ENCODE measurements at places on chromosomes 16 and 17.
A peak's percentile ranks its signal among the peaks of the same experiment; 100 is the strongest.

- DNase-seq = peak; percentile 61
These were observed 295.3 kb upstream of the PMFBP1 start for GRCh38 chr16:72467157-72467759.

DNA sequence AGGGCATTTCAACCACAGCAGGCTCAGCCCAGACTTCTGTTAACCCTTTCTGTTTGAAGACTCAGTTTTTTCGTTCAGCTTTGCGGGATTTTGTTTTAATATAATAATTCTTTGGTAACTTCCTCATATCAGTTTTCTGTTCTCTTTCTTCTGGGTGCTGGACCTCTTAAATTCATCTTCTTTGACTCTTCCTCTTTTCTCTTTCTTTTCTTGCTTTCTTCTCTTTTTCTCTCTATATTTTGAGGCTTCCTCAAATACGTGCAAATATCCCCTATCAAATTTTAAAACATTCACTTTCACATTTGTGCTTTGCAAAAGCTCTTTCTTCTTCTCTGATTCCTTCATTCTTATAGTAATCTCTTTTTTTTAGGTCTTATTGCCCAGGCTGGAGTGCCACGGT is 136.3 kb downstream of the HS3ST3B1 start:
- no peak for DNase-seq

- no peak for DNase-seq
These were observed 83.7 kb downstream of the CPPED1 start for GRCh38 chr16:12719972-12720371.

- no peak for DNase-seq
These were observed 59.4 kb downstream of the TMEM114 start for GRCh38 chr16:8530752-8531384.

DNA sequence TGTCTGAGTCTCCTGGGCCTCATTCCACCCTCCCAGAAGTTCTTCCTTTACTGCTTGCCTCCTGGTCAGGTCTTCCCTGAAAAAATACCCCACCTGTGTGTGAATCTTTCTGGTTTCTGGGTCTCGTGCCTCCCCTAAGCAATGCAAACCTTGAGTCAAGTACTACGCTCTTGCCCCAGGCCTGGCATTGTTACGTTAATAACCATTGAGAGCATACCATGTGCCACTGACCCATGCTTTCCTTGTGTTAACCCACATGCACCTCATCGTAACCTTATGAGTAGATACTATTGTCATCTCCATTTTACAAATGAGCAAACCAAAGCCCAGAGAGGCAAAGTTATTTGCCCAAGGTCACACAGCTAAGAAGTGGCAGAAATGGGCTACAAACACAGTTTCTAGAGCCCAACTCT is 25.4 kb upstream of the TOB1 start:
- no peak for DNase-seq

- DNase-seq = no peak
These were observed 274.1 kb downstream of the CPPED1 start for GRCh38 chr16:12529582-12529981.

DNA sequence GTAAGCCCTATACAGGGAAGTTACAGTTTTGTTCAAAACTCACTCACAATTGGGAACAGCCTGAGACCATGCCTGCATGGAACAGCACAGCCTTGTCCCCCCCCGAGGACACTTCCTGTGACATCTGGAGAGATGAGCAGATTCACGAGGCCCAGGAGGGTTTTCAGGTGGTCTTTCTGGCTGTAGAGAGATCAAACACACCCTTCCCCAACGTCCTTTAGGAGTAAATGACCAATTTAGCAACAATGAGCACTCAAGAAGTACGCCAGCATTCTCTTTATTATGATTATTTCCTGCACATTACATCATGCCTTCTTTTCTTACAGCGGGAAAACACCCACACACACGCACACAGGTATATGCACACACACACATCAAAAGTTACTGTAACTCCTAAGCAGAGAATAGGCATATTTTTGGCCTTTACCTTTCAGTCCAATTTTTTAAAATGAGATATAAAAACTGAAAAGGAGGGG is 39.0 kb downstream of the ADCY9 start:
- DNase-seq = no peak

GRCh38 chr16:58001781-58002415 is 691 bp downstream of the USB1 start:
- DNase-seq = no peak

- no peak for DNase-seq
These were observed 57.2 kb downstream of the KANSL1 start for GRCh38 chr17:46135879-46136563.

DNA sequence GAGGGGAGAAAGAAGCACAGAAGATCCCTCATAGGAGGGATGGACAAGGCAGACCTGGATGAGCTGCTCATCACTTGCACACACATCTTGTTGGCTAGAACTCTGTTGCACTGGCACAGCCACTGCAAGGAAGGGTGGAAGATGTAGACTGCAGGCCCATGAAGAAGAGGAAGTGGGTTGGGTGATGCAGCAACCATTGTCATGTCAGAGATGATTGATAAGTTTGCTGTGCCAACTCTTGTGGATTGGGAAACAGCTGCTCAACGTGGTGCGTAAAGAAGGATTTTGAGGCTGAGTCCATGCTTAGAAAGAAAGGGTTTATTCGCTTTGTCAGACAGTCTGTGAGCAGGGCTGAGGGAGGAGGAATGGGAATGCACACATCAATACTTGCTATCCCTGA is 161.4 kb upstream of the MPHOSPH6 start:
- DNase-seq = no peak

DNA sequence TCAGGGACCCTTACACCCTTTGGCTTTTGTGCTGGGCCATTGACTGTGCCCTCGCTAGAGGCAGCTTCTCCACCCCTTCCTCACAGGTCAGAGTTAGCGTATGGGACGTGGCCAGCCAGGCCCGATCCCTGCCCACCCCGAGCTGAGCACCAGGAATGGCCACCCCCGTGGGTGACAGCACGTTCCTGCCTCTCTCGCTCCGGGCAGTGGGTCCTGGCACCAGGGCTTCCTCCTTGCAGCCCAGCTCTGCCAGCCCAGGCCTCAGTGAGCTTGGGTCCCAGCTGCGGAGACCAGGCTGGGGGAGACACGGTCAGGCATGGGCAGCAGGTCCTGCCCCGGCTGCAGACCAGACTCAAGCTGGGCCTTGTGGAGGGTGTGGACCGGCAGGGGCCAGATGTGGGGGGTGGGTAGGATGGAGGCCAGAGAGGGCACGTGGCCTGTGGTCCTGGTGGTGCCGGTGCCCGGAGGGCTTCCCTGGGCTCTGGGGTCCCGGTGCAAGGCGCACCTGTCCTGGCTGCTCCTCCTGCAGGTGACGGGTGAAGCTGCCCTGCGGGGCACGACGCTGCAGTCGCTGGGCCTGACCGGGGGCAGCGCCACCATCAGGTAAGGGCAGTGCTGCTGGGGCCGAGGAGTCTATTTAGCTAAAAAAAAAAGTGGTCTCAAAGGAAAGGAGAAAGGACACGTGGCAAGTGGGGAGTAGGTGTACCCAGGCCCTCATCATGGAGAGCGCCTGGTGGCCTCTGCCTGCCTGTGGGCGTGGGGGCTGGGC is 18.2 kb downstream of the ASPSCR1 start:
- no peak for DNase-seq

GRCh38 chr16:85029981-85030401 is 2.4 kb downstream of the KIAA0513 start:
- DNase-seq = no peak

- DNase-seq = no peak
These were observed 71.9 kb upstream of the NOG start for GRCh38 chr17:56521414-56522141.

- DNase-seq = no peak
These were observed 19.8 kb downstream of the MYO19 start for GRCh38 chr17:36514856-36515255.

DNA sequence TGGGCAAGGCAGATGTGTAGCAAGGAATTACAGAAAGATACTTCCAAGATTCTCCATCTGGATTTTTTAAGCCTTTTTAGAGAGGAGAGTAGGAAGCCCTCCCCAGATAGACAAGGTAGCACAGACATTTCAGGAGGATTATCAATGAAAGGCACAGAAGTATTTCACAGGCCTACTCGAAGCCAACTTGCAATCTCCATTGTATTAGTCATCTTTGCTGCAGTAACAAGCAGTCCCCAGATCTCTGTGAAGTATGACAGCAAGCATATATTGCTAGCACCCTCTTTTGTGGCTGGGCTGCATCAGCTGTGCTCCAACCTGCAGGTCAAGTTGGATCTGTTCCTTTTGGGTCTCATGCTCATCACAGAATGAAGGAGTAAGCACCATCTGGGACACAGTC is 101.6 kb downstream of the MAF start:
- DNase-seq = no peak

GRCh38 chr17:6153375-6153774 is 83.2 kb downstream of the WSCD1 start:
- DNase-seq = no peak

GRCh38 chr17:32267690-32268205 is 2.1 kb downstream of the RHBDL3 start:
- no peak for DNase-seq

DNA sequence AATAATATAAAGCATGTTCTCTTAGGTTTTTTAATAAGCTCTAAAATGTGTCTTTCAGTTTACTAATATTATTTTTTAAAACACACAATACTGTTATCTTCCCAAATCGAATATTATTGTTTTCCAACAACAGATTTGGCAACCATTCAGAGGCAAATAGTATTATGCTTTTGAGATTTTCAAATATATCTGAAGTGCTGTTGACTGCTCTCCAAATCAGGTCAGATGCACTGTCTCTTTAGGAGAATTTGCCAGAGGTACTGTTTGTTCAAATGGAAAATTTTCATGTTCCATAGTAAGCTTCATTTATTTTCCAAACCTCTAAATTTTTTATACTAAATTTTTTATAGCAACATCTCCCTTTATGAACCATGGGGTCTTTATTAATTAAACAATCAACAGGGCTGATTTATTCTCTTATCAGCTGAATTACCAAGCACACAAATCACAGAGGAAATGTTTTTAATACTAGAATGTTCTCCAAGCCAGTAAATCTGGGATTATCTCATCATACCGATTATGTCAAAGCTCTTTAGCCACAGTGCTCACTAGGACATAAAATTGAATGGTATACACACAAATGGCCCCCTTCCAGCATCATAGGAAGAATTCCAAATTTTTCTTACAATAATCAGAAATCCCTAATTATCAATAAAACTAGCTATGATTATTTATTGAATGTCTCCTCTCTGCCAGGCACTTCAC is 108.8 kb upstream of the HLF start:
- no peak for DNase-seq

DNA sequence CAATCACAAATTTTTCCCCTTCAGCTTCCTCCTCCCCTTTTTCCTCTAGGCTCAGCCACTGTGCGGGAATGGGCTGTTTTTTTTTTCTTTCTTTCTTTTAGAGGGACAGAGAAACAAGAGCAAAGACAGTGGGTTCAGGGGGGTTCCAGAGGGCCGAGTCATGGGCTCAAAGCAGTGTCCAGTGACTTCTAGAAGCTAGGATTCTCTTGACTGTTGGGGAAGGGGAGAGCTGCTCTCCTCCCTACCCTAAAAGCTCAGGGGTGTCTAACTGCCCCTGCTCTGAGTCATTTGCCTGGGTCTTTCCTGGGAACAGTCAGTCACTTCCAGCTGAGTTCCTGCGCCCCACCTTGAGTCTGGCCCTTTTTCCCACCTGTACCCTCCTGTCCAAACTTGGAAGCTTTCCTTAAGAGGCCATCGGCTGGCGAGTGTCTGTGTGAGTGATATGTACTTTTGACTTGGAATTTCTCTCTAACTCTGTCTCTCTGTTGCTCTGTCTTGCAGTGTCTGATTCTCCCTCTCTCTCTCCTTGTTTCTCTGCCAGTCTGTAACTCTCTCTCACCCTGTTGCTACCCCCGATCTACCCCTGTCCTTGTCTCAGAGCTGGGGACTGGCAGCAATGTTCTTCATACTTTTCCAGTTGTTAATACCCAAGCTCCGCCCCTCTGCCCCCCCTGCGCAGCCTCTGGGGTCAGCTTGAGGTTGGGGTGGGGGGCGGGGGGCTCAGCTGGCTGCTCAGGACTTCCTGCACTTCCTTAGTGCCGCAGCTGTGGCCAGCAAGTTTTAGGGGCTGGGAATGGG is 2.4 kb downstream of the THRA start:
- DNase-seq = peak; percentile 42

GRCh38 chr16:57194512-57194911 is 8.4 kb downstream of the RSPRY1 start:
- peak; percentile 90 for DNase-seq

GRCh38 chr17:70584255-70584654 is 414.9 kb downstream of the KCNJ2 start:
- no peak for DNase-seq

- peak; percentile 68 for DNase-seq
These were observed 30.2 kb downstream of the SPHK1 start for GRCh38 chr17:76414334-76415295.

DNA sequence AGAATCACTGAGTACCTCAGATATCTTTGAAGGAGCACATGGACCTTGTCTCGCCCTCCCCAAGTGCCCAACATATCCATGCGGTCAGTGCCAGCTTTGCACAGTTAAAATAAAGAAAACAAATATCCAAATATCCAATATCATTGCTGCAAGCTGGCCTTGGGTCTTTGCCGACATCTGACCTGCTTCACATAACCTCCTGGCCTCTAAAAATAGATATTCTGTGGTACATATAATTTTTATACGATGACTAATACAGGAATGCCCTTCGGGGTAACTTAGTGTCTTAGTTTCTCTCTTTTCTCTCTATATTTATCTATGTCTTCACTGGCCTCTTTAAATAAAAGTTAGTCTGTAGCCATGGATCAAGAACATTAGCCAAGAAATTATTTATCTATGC is 67.8 kb downstream of the MAF start:
- no peak for DNase-seq

DNA sequence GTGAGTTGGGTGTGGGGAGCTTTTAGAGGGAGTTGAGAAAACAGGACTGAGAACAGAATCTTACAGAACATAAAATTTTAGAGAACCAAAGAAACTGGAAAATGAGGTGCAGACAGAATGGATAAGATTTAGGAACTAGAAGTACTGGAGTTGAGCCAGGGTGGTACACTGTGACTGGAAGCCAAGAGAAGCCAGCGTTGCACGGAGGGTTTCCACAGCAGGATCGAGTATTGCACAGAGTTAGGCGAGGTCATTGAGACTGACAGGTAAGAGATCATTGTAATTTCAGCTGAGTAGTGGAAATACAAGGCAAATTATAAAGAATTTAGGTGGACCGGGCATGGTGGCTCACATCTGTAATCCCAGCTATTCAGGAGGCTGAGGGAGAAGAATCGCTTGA is 6.6 kb downstream of the GSDMA start:
- no peak for DNase-seq

DNA sequence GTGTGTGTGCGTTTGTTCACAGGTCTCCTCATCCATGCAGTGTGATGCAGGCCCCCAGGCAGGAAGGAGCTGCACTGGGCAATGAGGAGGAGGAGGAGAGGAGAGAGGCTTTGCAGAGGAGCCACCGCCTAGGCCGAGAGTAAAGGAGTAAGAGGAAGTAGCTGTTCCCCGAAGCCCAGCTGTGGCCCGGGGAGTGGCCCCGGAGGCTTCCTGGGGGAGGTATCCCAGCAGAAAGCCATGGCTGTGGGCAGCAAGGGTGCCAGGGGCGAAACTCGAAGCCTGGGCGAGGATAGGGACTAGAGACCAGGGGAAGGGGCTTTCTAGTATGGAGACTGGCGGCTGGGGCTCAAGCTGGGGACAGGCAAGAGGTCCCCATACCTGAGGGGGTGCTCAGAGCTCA is 12.2 kb downstream of the C16orf95 start:
- no peak for DNase-seq

Measured in AG10803 (cell line).